Astrocyte of the spinal cord (primary cell): ENCODE measurements at places on chromosomes 5 and 9.

- peak; percentile 2 for DNase-seq
Observed at GRCh38 chr9:91711755-91712601, 238.1 kb downstream of the ROR2 start.

DNA sequence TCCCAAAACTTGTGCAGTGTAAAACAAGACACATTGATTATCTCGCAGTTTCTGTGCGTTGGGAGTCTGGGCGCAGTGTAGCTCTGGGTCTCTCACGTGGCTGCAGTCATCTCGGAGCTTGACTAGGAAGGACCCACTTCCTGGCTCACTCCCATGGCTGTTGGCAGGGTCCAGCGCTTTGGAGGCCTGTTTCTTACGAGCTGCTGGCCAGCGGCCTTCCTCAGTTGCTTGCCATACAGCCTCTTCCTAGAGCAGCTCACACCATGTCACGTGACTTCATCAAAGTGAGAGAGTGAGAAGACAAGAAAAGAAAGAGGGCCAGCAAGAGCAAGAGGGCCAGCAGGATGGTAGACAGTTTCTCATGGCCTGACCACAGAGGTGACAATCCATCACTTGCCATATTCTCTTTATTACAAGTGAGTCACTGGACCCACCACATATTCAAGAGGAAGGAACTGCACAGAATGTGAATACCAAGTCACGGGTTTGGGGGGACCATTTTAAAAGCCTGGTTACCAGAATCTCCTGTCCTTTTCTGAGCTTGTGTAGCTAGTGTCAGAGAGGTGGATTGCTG lies 36.2 kb downstream of the MCCC2 start:
- no peak for DNase-seq

DNA sequence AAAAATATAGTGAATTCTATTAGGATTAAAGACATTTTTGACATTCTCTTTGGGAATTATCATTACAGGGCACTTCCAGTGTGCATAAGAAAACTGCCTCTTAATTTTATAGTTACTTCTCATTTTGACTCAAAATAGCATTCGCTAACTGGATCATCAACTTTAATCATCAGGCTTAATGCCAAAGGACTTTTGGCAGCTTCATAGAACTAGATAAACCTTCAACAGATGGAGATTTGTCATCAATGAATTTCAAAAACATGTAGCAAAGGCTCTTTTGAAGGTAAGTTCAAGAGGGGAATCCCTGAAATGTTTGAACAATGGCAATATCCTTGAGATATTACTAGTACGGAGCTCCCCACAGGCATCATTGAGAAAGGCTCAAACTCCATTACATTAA lies 447.2 kb downstream of the PDE4D start:
- peak; percentile 5 for DNase-seq

GRCh38 chr5:66701244-66701643 lies 105.1 kb downstream of the MAST4 start:
- no peak for DNase-seq

DNA sequence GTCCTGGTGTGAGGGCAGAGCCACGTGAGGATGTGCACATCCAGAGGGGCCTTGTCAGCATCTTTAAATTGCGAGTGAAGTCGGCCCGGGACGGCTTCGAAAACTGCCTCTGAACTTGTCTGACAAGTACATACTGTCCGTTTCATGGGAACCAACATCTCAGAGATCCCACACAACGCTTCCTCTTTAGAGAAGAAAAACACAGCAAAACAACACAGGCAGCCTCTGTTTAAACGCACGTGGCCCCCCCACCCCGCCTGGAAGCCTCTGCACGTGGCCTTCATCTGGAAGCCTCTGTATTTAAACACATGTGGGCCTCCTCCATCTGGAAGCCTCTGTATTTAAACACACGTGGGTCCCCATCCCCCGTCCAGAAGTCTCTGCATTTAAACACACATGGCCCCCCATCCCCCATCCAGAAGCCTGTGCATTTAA lies 29.2 kb downstream of the CEP72 start:
- DNase-seq: no peak

GRCh38 chr9:124514125-124514524 lies 6.9 kb upstream of the NR5A1 start:
- no peak for DNase-seq

DNA sequence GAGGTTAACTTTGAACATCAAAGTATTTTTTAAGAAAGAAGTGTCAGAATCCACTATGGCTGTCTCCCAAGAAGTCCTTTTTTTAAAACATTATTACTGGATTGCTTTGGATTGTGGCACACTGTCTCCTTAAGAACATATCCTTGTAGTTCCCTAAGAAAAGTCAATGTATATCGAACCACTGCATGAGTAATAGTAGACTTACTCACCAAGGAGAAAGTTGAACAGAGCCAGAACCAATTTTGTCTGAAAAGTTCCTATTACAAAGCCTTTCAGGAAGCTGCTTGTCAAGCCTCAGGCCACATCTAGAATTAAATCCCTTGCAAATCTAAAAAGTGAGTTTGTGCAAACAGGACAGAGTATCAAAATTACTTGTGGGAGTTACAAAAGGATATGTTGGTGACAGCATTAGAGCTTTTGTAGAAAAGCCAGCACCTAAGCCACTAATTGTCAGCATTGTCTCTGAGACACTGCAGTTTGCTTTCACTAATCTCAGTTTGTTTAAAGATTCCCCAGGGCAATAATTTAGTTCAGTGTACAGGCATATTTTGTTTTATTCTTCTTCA lies 195.4 kb downstream of the MPDZ start:
- DNase-seq: peak; percentile 70

DNA sequence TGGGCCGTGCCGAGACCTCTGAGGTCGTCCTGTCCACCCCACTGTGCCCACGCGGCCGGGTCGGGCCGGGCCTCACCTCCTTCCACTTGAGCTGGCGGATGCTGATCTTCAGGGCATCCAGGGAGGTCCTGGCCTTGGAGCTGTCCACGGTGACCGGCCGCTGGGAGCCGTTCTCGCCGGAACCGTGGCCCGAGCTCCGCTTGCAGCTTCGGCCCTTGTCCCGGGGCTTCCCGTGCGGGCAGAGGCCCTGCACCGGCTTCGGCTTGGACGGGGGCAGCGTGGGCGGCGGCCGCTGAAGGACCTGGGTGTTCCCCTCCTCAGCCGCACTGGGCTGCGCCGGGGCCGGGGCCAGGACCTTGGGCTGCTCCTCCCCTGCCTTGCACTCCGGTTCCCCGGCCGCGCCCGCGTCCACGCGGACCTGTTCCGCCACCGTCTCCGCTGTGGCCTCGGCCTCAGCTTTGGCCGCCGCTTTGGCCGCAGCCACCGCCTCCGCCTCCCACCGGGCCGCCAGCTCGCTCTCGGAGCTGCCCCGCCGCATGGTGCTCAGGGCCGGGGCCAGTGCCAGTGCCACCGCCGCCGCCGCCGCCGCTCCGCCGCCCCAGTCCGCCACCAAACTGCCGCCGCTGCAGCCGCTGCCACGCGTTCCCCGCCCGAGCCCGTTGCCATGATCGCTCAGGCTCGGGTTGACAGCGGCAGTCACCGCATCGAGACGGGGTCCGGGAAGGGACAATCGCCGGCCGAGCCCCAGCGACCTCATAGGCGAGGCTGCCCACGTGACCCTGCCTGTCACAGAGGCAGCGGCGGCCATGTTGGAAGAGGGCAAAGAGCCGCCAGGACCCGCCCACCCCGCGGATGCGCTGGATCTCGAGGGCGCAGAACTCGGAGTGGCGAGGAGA lies at the start of gene TTLL11:
Gene TTLL11, minus strand, starts transcription at position 698 of the 896 bp plus-strand sequence. Its CDS starts 160 bp downstream, at position 538.
- DNase-seq: peak; percentile 93

DNA sequence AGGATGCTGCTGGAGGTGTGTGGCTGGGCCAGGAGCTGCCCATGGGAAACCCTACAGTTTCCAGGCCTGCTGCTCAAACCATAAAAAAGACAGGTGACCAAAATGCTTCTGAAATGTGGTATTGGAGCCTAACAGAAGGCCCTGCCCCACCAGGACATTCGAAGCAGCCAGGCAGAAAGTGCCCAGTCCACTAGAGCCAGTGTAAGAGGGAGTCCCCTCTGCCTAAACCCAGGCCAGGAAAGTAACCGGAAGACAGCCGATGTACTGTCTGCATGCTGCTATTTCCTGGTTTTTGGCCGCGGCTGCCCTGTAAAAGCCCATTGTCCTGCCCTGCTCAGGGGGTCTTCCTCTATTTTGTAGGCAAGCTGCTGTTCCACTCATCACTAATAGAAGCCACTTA lies 150.7 kb upstream of the IRX2 start:
- no peak for DNase-seq

- DNase-seq: peak; percentile 66
Observed at GRCh38 chr9:76136986-76137385, 246.5 kb downstream of the PCSK5 start.

GRCh38 chr5:111133436-111133751 lies 41.2 kb downstream of the WDR36 start:
- DNase-seq: no peak

GRCh38 chr5:131647048-131647769 lies 12.2 kb upstream of the RAPGEF6 start:
- DNase-seq: no peak

- DNase-seq: no peak
Observed at GRCh38 chr5:74951865-74952264, 85.7 kb upstream of the FAM169A start.

DNA sequence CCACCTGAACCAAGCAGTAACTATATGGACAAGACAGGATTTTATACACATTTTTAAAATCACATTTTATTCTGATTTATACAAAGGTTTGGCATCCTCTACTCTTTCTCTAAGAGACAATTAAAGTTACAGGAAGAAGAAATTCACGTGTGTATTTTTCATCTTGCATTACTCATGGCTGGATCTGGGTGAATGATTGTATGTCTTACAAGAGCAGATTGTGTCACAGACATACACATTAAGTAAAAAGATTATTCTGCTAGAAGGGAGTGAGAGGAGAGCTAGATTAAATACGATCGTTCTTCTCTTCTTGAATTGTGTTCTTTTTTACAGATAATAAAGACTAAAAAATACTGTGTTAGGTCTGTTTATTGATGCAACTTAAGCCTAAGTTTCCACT lies 20.8 kb upstream of the CEP120 start:
- no peak for DNase-seq

DNA sequence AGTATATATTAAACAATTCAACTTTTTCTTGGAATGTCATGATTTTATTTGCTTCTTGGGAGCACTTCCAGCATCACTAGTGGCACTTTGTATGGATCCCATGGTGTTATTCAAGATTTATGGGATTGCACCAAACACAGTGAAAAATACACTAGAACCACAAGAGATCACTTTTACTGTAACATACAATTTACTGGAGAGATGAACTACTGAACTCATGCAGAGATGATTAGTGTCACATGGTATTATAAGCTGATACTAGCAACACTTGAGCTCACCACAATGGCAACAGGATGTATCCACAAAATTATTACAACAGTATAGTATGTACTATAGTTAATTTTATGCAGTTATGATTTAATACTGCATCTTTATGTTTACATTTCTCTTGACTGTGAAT lies 16.3 kb upstream of the SLC36A2 start:
- no peak for DNase-seq

- no peak for DNase-seq
Observed at GRCh38 chr9:134800791-134801339, 79.7 kb upstream of the FCN2 start.

DNA sequence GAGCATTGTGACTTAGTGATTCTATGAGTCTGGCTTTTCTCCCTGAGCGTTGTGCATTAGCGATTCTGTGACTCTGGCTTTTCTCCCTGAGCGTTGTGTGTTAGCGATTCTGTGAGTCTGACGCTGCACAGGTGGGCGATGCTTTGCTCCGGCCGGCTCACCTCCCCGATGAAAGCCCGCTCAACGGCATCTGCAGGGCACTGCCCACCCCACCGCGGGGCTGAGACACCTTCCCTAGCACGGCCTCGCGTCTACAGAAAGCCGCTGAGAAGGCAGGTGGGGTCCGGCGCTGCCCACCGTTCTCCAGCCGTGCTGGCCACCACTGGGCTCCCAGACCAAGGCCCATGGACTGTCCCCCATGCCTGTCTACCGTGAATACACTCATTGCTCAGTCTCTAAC lies 12.8 kb upstream of the SLC9A3 start:
- no peak for DNase-seq

- no peak for DNase-seq
Observed at GRCh38 chr5:154345255-154345952, 100.4 kb upstream of the SAP30L start.

DNA sequence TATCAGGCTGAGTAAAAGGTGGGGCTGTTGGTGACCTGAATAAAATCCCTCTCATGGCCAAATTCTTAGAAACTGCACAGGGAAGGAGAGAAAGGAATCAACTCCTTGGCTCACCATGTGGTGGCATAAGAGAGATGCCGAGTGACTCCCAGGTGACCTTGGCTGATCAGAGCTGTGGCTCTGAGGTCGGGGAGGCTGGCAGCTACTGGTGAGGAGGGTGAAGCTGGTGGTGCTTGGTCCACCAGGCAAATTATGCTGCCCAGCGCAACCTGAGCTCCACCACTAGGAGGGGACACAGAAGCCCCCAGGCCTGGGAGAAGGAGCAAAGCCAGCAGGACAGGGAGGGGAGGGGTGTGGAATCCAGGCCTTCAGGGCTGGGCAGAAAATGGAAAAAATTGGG lies 111.2 kb upstream of the IL12B start:
- no peak for DNase-seq

DNA sequence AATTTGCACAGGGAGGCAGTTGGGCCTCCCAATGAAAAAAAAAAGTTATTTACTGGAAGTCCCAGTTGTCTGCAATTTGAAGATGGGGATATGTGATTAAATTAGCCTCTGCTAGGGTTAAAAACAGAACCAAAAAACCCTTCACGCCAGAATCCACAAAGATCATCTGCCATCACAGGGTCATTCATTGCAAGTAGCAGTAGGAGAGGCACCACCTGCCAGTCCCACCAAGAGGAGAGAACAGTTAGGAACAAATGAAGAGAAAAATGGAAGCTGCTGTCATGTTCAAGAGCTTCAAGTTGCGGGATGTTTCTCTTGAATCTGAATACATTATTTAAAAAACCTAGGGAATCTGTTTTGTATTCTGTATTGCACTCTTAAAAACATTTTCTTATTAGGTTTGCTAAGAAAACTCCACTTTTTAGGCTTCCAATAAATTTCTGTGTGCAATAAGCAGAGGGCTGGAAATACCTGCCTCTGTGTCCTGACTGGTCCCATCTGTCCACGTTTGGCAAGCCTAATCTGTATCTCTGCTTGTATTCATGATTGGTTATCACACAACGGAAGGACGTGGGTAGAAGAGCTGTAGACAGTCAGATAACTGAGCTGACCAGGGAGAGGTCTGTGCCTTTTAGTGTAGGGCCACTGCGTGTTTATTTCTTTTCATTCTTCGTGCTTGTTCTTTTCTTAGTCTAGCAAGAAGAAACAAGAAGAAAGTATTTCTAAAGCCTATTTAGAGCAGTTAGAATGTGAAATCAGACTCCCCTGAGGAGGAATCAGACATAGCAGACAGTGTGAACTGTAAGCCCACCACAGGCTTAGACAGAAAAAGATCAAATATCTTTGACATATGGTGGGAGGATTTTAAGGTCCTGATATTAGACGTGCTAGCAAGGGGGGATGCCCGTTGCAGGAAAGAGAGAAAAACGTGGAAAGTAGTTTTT lies 630.6 kb upstream of the SEMA6A start:
- no peak for DNase-seq
